ENCODE measurements at places on chromosomes 16 and 17.

DNA sequence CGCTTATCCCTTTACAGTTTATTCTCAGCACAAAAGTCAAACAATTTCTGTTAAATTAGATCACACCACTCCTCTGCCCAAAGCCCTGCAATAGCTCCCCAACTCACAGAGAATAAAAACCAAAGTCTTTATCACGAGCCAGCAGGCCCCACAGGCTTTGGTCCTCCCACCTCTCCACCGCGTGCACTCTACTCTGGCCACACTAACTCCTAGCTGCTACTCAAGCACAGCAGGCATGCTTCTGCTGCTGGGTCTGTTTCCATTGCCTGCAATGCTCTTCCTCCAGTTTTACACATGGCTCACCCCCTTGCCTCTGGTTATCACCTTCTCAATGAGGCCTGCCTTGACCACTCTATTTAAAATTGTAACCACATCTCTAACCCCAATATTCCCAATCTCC lies 27.6 kb downstream of the HELZ start:
- no peak for DNase-seq

DNA sequence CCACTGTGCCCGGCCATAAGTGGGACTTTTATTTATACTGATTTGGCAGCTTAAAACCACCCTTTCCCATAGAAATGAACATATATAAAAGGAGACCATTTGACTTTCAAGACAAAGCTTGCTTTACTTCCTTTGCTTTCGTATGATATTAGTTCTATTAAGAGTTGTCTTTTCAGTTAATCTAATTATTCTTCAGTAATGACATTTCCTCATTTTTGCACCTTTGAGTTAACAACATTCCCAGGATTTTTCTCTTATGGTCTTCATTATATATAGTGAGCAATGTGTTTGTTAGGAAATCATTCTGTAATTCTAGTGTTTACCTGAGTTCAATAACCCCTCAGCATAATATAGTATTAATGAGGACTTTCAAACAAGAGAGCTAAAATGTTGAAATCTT lies 173.8 kb downstream of the MAP2K6 start:
- no peak for DNase-seq

DNA sequence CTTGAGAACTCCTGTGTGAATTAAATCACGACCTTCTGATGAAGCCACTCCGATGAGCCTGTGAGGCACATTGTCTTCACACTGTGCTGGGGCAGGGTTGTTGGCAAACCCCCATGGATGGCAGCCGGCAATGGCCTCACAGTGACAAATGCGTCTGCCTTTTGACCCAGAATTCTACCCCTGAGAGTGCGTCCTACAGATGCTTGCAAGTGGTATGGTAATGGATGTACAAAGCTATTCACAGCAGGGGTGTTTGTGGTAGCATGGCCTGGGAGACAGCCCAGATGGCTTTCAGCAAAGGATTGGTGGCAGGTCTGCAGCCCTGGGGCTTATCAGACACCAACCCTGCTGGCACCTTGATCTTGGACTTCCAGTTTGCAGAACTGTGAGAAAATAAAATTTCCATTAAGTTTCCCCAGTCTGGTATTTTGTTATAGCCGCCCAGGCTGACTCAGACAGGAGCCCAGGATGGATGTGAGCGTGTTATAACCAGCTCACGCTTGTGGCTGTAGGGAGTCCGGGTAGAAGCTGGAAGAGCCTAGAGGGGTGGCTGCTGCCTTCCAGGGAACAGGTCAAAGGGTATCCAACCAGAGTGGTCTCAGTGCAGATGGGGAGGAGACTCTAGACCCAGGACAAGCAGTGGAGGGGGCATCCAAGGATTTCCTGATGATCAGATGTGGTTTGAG lies 10.1 kb downstream of the AFMID start:
- no peak for DNase-seq

DNA sequence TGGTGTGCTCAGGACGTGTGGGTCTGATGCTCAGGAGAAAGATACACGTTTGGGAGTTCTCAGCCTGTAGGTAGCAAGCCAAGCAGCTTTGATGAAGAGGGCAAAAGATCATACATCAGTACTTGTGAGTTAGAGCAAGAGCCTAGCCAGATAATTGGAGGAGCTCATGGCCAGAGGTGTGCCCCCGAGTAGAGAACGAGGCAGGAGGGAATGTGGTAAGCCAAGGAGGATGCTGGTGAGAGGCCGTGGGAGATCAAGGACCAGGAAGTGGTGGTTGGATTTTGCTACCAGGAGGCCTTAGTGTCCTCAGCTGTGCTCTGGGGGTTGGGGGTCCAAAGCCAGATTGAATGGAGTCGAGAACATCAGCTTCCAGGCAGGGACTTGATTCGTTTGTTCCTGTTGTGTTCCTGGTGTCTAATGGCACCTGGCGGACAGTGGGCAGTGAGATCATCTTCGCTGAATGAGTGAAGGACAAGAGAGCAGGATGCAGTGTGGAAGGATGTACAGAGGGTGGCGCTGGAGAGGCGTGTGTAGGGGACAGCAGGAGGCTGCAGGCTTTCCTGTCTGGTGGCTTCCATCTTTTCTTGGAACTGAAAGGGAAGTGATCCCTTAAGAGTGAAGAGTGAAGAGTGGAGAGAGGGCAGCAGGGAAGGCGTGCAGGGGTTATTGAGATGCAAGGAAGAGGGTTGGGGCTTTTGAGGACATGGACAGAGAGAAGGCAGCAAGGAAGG lies 11.6 kb downstream of the FBXL19 start:
- DNase-seq: no peak

DNA sequence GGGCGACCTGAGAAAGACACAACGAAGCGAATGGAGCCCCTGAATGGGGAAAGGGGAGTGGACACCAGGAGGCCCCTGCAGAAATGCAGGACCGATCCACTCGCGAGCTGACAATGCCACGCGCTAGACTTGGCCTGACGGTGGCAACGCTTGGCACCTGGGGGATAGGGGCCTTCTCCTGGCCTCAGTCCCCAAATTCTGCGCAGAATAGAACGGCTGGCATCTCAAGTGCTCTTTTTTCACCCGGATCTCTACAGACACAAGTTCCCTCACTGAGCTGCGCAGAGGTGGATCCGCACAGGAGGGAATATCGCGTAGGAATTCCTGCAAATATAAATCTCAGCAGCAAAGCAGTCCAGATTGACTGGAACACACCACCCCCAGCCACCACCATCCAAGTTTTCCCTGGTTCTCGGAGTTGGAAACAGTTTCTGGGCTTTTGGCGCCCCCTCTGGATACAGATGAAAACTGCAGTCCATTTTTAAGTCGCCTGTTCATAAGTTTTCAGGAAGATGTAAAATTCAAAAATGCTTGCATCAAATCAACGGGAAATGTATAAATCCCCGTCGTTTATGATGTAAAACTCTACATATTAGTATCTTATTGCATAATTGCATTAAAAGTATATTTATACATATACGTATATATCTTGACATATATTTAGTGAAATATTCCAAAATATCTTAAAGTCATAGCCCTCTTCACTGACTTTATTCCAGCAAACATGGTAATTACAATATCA lies 2.3 kb upstream of the SOX9 start:
- DNase-seq: no peak

All from vagina (tissue), 2 donors.